ENCODE measurements at places on chromosomes 7 and 10. TPM values are rescaled to one million over a fixed set of nuclear protein-coding genes. Genes with fewer than 3 reads are reported as not detected.

- H3K27ac ChIP-seq = no peak overlapping the region
- no peaks in the 10 kb centered on the region for H3K27me3 ChIP-seq
- no peak for DNase-seq
Measured at GRCh38 chr10:116968331-116968730, 36.7 kb downstream of the SHTN1 start.

- DNase-seq = no peak
- peak overlapping the region; percentile 65 for H3K4me3 ChIP-seq
- peaks cover 33% of the 10 kb centered on the region for H3K4me1 ChIP-seq
- H3K27ac ChIP-seq = peak overlapping the region; percentile 35
- no peaks in the 10 kb centered on the region for H3K36me3 ChIP-seq
- H3K27me3 ChIP-seq = peaks cover 33% of the 10 kb centered on the region
Measured at GRCh38 chr10:42754155-42755027, 28.2 kb upstream of the BMS1 start.

- H3K27ac ChIP-seq = no peak overlapping the region
- DNase-seq = peak; percentile 27
- no peaks in the 10 kb centered on the region for H3K4me1 ChIP-seq
- peaks cover 25% of the 10 kb centered on the region for H3K36me3 ChIP-seq
Measured at GRCh38 chr7:67033251-67033650, 36.6 kb downstream of the TYW1 start.

DNA sequence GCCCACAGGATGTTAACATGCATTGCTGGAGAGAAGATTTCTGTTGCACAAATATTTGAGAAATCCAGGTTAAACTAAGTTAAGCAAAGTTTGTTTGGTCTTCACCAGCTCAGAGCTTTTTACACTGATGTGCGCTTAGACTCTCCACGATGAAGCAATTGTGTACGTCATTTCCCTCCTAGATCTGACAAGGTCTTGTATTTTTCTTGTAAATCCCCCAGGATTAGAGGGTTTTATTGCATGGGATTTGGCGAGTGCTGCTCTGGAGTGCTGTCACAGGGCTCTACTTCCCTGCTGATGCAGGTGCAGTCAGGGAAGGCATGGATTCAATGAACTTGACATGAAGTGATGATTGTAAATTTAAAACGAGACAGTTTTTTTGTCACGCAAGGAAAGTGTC is 173.3 kb downstream of the PDE1C start:
- no peak for DNase-seq
- H3K27ac ChIP-seq = no peak overlapping the region
- H3K4me3 ChIP-seq = no peak overlapping the region
- H3K4me1 ChIP-seq = peaks cover 4% of the 10 kb centered on the region
- H3K27me3 ChIP-seq = no peaks in the 10 kb centered on the region

DNA sequence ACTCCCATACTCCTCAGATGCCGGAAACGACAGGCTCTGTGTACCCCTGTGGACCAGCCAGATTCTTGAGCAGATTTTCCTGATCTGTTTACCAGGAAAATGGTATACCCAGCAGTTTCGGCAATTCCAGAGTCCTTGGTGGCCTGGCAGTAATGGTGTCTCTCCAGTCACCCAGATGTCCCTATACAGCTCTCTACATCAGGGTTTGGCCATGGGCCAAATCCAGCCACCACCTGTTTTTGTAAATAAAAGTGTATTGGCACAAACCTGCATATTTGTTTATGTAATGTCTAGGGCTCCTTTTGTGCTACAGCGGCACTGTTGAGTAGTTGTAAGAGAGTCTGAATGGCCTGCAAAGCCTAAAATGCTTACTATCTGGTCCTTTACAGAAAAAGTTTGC is 491.3 kb downstream of the RPS24 start:
- H3K27me3 ChIP-seq = no peaks in the 10 kb centered on the region
- H3K27ac ChIP-seq = no peak overlapping the region
- H3K4me3 ChIP-seq = no peak overlapping the region

GRCh38 chr10:1635340-1635739 is 102.0 kb downstream of the ADARB2 start:
- no peaks in the 10 kb centered on the region for H3K4me1 ChIP-seq
- no peak overlapping the region for H3K4me3 ChIP-seq
- no peaks in the 10 kb centered on the region for H3K36me3 ChIP-seq
- no peaks in the 10 kb centered on the region for H3K27me3 ChIP-seq

DNA sequence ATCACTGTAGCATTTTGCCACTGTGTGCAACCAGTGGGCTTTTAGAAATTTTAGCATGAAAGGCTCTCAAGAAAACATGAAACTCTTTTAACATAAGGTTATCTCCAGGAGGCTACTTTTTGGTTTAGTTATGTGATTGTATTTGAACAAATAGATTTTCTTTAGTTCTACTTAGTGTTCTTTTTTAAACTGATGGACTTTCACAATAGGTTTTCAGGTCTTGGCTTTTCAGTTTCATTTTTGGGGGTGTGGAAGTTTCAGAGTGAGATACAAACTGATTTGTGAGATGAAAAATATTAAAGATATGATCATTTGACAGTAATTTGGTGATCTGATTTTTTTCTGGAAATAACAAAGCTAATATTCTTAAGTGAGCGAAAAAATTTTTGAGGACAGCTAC is 344.1 kb downstream of the PHF14 start:
- no peaks in the 10 kb centered on the region for H3K36me3 ChIP-seq
- H3K27ac ChIP-seq = no peak overlapping the region
- H3K4me1 ChIP-seq = no peaks in the 10 kb centered on the region

DNA sequence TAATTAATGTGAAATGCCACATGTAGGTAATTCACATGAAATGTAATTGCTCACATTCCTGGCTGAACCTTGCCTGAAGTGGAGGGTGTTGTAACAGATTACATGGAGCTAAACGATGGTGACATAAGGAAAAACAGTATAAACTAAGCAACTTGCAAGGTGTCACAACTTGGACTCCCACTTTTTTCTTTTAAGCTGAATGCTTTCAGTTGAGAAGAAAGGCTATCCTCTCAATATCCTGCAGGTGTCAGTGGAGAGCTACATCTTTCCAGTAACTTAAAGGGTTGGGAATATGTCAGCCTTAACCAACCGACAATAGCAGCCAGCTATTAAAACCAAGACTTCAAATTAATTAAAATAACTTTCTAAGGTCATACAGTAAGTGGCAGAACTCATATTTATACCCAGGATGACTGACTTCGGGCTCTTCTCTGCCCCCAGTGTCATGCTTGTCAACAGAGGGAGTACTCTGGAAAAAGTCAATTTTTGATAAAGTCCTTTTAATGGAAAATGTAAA is 33.7 kb downstream of the NRBF2 start:
- no peak for DNase-seq
- H3K27me3 ChIP-seq = no peaks in the 10 kb centered on the region
- no peak overlapping the region for H3K27ac ChIP-seq

NRCAM gene
- not detected for polyA plus RNA-seq

- H3K27ac ChIP-seq = no peak overlapping the region
- no peaks in the 10 kb centered on the region for H3K36me3 ChIP-seq
- no peaks in the 10 kb centered on the region for H3K27me3 ChIP-seq
- H3K4me3 ChIP-seq = no peak overlapping the region
Measured at GRCh38 chr10:80390740-80391139, 17.6 kb upstream of the PRXL2A start.

GRCh38 chr7:35261476-35262285 is 7.8 kb upstream of the TBX20 start:
- H3K27ac ChIP-seq = no peak overlapping the region
- no peaks in the 10 kb centered on the region for H3K36me3 ChIP-seq
- DNase-seq = peak; percentile 62
- no peaks in the 10 kb centered on the region for H3K4me1 ChIP-seq
- peaks cover 73% of the 10 kb centered on the region for H3K27me3 ChIP-seq

CHAT gene
- 0.57 TPM for polyA plus RNA-seq

DNA sequence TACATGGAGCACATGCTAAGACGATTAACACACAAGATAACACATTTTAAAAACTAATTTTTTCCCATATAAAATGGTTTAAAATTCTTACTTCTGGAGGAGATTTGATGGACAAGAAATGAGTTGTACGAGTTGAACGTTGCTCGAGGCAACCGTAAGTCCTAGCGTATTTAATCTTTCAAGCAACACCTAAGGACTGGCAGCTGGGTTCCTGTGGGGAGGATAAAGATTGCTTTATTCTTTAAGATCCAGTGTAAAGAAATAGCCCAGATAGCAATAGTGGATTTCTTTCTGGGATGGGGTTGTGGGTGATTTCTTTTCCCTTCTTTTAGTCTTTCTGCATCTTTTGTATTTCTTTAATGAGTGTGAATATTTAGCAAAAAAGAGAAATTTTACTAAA is 9.8 kb downstream of the TBXAS1 start:
- H3K4me3 ChIP-seq = no peak overlapping the region
- no peak for DNase-seq
- H3K27me3 ChIP-seq = no peaks in the 10 kb centered on the region
- H3K27ac ChIP-seq = no peak overlapping the region
- no peaks in the 10 kb centered on the region for H3K4me1 ChIP-seq
- no peaks in the 10 kb centered on the region for H3K36me3 ChIP-seq

GRCh38 chr10:35416619-35417312 is 80.5 kb downstream of the CCNY start:
- H3K27me3 ChIP-seq = no peaks in the 10 kb centered on the region
- peak; percentile 52 for DNase-seq
- no peaks in the 10 kb centered on the region for H3K4me1 ChIP-seq
- H3K27ac ChIP-seq = peak overlapping the region; percentile 39

DNA sequence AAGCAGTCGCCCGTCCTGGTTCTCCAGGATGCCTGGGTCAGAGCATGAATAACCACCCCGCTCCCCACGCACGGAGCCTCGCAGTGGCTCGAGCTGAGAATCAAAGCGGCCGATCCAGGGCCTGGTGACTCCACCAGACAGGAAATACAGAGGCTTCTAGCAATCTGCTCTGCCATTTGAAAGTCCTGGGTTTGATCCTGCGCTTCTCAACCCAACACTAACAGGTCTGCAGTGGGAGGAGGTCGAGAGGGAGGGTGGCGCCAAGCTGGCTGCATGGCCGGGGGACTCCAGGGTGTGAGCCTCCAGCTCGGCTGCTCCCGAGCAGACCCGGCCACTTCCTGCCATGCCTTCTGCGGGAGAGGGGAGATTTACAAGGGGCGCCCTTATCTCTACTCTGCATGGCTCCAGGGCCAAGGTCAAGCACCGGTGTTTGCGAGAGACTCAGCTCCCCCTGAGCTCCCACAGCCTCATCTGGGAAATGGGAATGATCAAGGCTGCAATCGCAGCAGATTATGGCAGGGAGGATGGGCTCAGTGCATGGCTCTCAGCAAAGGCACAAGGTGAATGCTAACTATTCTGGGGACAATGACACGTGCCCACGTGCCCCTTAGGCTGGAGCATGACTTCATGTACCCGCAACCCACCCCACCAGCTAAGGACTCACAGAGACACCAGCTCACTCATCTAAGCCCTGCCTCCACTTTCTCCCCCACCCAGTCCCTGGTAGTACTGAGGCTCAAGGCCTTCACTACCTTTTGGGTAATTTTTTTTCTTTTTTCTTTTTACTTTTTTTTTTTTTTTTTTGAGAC is 73.9 kb upstream of the TNRC18 start:
- no peak for DNase-seq
- H3K4me3 ChIP-seq = no peak overlapping the region
- H3K27ac ChIP-seq = no peak overlapping the region
- H3K36me3 ChIP-seq = peaks cover 13% of the 10 kb centered on the region

Measured in sigmoid colon (tissue), 7 donors.